ENCODE measurements at places on chromosomes 6 and 20.

DNA sequence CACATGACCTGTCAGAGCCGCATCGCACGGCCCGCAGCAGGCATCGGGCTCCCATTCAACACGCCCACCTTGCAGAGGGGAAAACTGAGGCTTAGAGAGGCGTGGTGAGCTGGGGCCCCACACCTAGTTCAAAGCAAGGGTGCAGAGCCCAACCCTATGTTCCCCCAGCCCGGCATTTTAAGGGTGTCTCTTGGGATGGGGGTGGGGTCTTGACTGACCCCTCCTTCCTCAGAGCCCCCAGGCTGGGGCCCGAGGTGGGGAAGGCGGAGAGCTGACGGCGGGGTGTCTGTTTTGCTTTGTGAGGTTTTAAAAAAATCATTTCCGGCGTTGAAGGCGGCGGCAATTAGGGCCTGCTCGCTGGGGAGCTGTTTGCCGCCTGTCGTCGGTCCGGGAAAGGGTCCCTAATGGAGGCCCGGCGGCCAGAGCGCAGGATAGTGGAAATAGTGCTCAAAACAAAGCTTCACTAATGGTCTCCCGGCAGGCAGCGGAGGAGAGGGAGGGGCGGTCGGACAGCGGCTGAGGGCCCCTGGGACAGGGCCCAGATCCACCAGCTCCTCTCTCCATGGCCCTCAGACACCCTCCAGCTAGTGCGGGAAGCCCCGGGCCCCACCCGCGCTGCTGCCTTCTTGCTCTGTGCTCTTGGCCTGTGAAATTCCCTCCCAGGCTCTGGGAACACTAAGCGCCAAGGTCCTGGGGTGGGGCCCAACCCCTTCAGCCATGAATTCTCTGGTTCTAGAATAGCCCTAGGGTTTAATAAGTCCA lies 11.9 kb downstream of the VSTM2L start:
- DNase-seq, result no peak

DNA sequence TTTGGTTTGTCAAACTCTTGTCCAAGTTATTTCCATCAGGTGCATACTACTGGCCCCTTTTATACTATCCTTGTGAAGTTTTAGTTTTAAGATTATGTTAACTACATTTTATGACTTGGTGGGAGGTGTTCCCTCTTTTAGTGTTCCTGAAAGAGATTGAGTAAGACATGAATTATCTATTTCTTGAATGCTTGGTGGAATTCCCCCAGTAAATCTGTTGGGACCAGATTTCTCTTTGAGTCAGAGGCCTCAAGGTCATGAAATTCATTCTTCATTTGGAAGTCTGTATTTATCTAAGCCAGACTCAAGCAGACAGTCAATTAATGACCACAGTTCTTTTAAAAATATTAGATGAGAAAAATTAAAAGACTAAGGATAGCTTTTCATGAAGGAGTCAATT lies 81.3 kb downstream of the MOXD1 start:
- DNase-seq, result no peak

DNA sequence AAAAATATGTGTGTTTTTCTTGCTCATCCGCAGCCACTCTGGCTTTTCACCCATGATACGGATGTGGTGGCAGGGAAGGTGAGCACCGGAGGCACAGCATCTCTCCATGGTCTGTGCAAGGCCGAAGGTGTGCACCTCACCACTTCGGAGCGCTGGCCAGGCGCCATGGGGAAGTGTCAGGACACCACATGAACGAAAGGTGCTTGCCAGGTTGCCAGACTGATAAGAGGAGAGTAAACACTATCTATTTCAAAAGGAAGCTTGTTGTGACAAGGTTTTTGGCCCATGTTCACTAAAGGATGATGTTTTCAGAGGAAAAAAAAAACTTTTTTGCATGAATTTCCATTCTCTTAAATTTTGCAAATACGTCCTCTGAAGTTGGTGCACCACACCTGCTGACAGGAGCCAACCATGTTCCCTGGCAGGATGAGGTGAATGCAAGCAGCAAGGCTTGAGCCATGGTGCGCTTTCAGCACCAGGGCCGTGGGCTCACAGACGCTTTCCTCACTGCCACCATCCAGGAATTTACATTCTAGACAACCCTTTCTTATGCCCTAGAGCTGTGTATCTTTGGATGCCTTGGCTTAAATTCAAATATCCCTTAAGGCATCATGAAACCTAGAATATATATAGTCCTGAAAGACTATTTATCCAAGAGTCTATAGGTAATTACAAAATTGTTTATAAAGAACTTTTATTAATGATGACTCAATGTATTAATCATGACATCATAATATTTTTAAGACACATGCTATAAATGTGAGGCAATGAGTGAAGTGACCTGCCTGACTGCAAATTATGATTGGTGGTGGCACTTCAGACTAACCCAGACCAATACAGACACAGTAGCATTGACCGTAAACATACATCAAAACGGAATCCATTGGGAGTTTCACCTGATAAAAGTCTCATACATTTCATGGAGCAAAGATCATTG lies 234.5 kb downstream of the TFAP2A start:
- no peak for DNase-seq

DNA sequence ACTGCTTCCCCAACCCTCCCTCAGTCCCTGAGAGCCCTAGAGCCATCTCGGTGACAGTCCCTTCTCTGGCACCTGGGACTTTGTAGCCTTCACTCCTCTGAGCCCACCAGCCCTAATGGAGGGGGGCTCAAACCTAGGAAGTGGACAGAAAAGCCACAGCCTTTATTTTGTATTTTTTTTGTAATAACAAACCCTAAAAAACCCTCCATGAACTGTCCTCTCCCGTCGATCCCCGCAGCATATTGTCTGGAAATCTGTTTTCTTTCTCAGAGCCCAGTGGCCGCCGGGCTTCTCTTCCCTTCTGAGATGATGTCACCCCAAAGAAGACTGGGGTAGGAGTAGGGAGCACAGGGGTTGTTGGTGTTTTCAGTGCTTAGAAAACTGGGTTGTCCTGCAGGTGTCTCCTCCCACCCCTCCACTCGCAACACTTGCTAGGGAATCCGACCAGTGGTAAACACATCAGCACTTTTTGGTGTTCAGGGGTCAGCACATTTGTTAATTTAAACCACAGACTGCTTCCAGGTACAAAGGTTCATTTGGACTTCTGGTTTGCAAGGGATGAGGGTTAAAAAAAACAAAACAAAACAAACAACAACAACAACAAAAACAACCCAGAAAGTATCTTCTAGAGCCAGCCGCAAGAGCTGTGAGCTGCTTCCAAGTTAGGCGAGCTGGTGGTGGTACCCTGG lies 9.9 kb downstream of the PAX1 start:
- DNase-seq, result no peak

DNA sequence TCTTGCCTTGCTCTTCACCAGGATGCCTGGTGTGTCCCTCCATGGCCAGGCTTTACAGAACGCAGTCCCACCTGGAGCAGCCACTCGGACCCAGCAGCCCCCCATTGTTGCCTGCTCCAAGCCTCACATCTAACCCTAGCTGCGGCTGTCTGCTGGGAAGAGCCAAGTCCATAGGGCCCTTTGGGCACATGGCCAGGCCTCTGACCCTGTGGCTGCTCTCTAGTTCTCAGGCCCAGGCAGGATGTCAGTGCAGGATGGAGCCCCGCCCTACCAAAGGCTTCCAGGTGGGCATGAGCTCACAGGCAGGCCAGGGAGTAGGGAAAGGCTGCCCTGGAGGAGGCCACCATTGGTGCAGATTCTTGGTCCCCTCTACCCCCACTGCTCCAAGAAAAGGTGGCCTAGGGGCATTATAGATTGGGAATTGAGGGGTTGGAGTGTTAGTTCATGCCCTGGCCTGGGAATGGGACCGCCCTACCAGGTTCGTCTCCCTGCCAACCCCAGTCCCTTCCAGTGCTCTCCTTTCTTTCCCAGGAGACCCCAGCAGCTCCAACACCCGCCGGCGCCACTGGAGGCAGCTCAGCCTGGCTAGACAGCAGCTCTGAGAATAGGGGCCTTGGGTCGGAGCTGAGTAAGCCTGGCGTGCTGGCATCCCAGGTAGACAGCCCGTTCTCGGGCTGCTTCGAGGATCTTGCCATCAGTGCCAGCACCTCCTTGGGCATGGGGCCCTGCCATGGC lies 18.7 kb downstream of the MAVS start:
- no peak for DNase-seq

GRCh38 chr20:44849703-44850102 lies 35.8 kb upstream of the YWHAB start:
- no peak for DNase-seq

GRCh38 chr6:25278914-25279747 lies at the start of gene CARMIL1:
CARMIL1 (plus strand) TSS chr6:25279374; CDS start chr6:25279796, 422 bp downstream.
- DNase-seq, result peak; percentile 62

DNA sequence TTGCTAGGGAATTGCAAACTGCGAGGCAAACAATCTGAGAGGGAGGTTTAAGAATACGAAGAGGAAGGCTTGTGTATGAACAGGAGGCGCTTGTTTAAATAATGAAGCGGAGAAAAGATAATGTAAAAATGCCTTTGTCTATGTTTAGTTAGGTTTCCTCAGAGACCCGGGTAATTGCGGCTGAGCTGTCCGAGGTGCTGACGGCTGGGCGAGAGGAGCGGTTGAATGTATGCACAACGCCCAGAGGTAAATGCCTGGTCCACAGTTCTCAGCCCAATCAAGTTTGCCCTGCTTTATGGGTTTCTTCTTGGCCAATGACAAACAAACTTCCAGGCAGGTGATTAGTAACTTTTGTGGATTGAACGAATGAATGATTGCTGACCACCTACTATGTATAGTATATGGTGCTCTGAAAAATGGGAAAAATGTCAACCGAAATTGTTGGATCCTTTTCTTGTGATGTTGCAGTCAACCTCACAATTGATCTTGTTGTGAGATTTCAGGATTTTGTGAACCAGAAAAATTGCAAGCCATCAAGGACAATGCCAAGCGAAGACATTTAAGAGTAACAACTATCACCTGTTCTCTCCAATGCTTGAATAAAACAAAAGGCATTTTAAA lies 38.3 kb upstream of the SLC32A1 start:
- DNase-seq, result no peak

- no peak for DNase-seq
Measured at GRCh38 chr20:46299078-46299477, 9.2 kb downstream of the CDH22 start.

DNA sequence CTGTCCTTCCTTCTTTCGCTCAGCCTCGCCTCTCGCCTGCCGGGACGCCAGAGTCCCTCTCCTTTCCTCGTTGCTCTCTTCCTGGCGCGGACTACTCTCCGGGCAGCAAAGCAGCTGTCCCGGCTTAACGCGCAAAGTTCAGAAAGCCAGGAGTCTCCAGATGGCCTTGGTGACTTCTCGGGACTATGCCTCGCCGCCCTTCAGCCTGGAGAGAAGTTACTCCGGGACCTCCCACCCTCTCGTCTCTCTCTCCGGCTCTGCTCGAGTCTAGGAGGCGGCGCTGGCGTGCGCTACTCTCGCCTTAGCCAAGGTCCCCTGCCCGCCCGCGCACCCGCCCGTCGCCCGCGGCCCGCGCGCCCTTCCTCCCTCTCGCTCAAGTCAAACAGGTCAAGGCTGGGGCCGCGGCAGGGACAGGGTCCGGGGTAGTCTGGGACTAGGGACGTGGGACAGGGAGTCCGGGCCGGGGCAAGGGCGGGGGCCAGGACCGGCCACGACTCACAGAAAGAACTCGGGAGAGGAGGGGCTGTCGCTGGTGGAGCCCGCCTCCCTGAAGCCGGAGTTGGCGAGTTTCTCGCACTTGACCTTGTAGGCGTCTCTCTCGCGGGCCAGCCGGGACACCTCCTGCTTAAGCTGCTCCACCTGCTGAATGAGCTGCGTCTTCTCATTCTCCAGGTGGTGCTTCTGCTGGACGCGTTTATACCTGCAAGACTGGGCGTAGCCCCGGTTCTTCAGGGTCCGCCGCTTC lies 1.5 kb downstream of the MAFB start:
- no peak for DNase-seq

GRCh38 chr6:98566126-98566525 lies 268.2 kb upstream of the POU3F2 start:
- no peak for DNase-seq

DNA sequence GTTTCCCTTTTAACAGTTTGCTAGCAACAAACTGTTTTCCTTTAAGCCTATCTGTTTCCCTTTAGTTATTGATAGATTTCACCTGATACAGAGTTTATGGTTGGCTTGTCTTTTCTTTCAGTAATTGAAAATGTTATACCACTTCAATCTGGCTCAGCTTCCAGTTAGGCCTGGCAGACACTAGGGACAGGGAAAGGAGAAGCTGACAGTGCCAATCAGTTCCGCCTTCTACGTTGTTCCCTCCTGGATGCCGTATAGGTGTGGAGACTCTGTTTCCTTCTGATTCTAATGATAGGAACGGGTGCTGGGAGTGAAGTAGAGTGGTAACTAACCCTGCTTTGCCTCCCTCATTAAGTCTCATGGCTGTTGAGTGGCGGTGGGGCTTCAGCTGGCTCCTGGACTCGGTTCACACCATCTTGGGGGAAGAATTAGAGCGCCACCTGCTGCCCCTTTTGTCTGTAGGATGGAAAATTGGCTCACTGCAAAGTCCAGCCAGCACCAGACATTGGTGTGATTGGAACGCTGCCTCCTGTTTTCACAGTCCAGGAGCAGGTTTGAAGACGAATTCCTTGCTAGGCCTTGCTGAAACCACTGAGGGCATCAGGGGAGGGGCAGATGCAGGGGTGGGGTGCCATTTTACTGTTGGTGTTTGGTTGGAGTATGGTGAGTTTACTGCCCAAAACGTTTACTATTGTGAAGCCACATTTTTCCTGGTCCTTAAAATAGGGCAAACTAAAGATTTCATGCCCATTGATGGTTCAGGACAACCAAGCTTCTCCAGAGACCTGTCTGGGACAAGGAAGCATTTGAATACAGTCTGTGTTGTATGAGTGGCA lies 1729.5 kb downstream of the GRIK2 start:
- DNase-seq, result no peak

DNA sequence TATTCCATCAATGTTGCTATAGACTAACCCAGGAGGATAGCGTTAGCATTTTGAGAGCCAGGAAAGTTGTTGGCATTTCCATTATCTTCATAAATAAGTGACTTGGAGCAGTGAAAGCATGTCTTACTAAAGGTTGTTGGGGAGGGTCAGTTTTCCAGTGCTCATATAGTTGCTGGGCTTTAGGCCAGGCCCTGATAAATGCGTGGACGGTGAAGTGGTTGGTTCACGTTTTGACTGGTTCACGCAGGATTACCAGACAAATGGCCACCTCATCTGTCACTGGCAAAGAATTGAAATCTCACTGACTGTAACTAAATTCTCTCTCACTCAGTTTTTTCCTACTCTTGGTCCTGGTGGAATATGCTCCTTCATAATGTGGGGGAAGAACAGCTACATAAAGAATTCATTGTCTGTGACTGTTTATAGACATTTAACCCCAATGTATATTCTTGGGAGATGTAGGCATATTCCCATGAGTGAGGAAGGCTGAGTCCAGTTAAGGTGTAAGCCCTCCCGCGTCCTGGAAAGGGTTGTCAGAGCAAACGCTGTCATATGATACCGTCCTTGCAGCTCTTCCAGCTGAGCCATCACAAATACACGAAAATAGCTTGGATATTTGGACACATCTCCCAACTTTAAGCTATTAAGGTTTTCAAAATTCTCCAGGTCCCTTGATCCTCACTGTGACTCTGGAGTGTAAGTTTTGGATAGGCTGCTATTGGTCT lies 27.8 kb downstream of the LRRC1 start:
- no peak for DNase-seq

Data from T-helper 22 cell (primary cell).